ENCODE measurements at places on chromosomes 3 and 15.

DNA sequence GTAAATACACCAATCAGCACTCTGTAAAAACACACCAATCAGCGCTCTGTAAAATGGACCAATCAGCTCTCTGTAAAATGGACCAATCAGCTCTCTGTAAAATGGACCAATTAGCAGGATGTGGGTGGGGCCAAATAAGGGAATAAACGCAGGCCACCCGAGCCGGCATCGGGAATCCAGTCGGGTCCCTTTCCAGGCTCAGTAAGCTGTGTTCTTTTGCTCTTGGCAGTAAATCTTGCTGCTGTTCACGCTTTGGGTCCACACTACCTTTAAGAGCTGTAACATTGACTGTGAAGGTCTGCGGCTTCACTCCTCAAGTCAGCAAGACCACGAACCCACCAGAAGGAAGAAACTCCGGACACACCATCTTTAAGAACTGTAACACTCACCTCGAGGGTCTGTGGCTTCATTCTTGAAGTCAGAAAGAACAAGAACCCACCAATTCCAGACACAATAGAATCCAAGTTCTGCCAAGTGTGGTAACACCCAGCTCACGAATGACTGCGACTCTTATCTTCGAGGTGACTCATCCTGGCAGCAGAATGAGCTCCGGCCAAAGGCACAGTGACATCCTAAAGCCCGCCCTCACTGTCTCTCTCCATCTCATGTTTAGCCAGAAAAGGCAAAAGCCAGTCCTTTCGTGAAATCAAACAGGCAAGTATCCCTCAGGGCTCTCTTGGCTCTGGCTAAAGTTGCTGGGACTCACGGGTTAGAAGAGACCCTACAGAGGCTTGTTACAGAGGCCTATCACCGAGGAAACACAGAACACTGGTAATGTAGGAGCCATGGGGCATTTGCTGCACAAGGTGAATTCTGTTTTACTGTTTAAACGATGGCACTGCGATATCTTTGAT, 155.2 kb downstream of the FAM43A start:
- DNase-seq, result no peak

GRCh38 chr15:68791431-68792283, 29.0 kb downstream of the ANP32A start:
- no peak for DNase-seq

DNA sequence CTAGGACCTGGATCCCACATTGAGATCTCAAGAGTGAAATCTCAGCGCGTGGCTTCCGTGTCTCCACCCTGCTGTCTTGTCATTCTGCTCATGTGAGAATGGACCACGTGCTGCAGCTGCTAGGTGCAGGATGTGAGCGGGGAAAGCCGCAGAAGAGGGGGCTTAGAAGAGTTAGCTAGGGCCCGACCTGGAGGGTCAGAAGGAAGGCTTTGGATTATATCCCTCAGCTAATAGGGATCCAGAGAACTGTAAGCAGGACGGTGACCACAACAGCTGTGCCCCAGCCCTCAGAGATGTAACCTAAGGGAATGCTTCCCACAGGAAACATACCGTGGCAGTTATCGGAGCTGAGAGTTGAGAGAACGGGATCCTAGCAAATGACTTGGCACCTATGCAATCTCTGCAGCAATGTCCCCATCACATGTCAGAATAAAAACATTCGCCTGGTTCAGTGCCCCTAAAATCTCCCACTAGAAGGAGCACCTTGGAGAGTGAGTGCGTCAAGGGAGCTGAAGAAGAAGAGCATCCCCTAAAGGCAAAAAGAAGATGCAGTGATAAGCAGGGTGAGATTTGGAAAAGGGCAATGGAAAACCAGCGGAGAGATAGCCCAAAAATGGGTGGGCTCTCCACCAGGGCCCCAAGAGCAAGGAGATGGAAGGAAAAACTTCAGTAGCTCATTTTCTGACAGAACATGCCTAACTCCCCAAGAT, 76.9 kb upstream of the ST8SIA2 start:
- no peak for DNase-seq

DNA sequence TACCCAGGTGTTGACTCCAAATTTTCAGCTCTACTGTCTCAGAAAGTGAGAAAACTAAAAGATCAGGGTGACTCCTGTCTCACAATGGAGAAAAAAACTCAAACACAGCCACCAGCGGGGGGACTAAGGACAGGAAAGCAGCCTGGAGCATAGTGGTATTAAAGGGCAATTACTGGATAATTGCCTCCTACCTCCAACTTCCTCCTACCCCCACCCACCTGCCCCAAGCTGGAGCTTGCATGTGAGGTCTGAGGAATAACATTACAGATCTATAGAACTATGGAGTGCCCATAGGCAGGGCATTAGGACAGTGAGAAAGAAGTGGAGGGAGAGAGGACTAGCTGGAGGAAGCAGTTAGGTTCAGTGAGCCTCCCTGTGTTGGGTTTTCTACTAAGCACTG, 2.7 kb upstream of the PCCB start:
- DNase-seq, result no peak

GRCh38 chr15:58556028-58556361, 124.2 kb downstream of the LIPC start:
- DNase-seq, result no peak

Data from femur (tissue), 1 donor.